ENCODE measurements at places on chromosomes 6 and 20.

GRCh38 chr6:13709689-13710551, 1.7 kb downstream of the RANBP9 start:
- peak; percentile 48 for DNase-seq

- no peak for DNase-seq
Measured at GRCh38 chr20:10332656-10333415, 101.2 kb downstream of the MKKS start.

- no peak for DNase-seq
Measured at GRCh38 chr20:3674447-3674846, 7.4 kb downstream of the ADAM33 start.

DNA sequence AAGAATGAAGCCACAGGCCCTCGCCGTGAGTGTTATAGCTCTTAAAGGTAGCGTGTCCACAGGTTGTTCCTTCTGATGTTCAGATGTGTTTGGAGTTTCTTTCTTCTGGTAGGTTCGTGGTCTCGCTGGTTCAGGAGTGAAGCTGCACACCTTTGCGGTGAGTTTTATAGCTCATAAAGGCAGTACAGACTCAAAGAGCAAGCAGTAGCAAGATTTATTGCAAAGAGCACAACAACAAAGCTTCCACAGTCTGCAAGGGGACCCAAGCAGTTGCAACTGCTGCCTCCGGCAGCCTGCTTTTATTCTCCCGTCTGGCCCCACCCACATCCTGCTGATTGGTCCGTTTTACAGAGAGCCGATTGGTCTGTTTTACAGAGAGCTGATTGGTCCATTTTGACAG, 5.2 kb downstream of the HIVEP1 start:
- no peak for DNase-seq

GRCh38 chr6:52643158-52643557, 27.8 kb upstream of the TMEM14A start:
- no peak for DNase-seq

DNA sequence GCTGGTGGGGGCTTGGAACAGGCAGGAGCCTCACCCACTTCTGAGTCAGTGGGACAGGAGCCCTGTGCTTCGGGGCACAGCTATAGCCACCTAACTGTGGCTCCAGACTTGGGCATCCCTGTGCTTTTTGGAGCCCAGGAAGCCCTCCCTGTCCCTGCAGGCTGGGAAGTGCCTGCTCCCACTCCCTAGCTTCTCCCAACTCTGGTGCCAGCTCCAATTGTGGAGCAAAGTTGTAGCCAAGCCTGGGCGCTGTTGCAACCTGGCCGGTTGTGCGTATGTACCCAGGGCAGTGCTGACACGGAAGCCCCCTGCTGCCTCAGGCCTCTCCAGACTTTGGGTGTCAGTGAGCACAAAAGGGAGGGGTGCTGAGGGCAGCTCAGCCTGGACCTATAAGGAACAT, 601.7 kb upstream of the GJE1 start:
- DNase-seq, result no peak

DNA sequence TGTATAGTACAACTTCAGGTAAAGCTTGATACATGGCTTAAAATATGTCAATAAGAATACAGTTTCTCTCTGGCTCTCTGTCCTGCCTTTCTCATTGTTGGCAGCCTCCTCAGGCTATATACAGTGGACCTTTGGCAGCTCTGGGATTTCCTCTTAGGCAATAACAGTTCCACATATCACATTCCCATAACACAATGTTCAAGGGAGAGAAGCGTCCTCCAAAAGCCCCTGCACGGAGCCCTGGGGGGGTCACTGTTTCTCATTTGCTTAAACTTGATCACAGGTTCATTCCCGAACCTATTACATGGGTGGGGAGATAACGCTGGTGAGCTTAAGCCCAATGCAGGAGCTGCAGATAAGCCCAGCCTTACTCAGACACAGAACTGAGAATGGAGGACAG, 4.4 kb upstream of the FLRT3 start:
- no peak for DNase-seq

- no peak for DNase-seq
Measured at GRCh38 chr6:22079783-22080182, 217.1 kb downstream of the PRL start.

DNA sequence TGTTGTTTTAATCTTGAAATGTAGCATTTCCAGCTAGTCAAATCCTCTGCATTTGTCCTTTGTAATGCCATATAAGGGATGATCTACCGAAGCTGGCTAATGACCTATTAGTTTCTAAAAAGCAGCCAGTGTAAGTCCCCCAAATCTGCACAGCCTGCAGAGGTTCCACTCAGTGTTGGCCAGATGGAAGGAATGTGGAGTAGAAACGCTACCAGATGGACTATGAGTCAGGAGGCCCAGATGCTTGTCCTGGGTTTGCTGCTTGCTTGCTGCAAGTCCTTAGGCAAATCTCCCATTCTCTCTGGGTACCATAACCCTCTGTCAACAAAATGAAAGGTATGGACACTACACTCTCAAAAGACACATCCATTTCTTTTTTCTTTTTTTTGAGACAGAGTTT, 149.8 kb downstream of the BTBD9 start:
- no peak for DNase-seq
